Ureter (tissue), 1 donor: ENCODE measurements at places on chromosomes 4 and X. TPM values are rescaled to one million over a fixed set of nuclear protein-coding genes. Genes with fewer than 3 reads are reported as not detected.

NR3C2 gene
- 31.6 TPM for total RNA-seq

BANK1 gene
- 14.1 TPM for total RNA-seq

GAGE1 gene
- not detected for total RNA-seq

USP51 gene
- 3.5 TPM for total RNA-seq

TLR8 gene
- total RNA-seq, result 0.89 TPM

USP26 gene
- total RNA-seq, result not detected

STPG2 gene
- 1.4 TPM for total RNA-seq

IGFBP7 gene
- total RNA-seq, result 487 TPM

NWD2 gene
- total RNA-seq, result 0.36 TPM

EVC2 gene
- total RNA-seq, result 6.1 TPM

FGF5 gene
- not detected for total RNA-seq

ADH1C gene
- total RNA-seq, result 43.5 TPM

SMIM10 gene
- 8.4 TPM for total RNA-seq

F11 gene
- not detected for total RNA-seq

C1QTNF7 gene
- 4.3 TPM for total RNA-seq

LRIT3 gene
- 0.65 TPM for total RNA-seq

TMPRSS11F gene
- total RNA-seq, result not detected
